Hematopoietic multipotent progenitor cell treated with erythropoietin and hydrocortisone succinate and interleukin-3 and kit ligand, for 4 days (in vitro differentiated cells): ENCODE measurements at places on chromosomes 12 and 14.

GRCh38 chr12:52531566-52532300, 11.5 kb upstream of the KRT5 start:
- DNase-seq = peak; percentile 9

- DNase-seq = no peak
Measured at GRCh38 chr14:52021957-52022600, 32.7 kb downstream of the RTRAF start.

- peak; percentile 39 for DNase-seq
Measured at GRCh38 chr12:87509237-87509820, 519.9 kb downstream of the C12orf50 start.

- no peak for DNase-seq
Measured at GRCh38 chr14:77148510-77149231, 7.1 kb upstream of the ZDHHC22 start.

DNA sequence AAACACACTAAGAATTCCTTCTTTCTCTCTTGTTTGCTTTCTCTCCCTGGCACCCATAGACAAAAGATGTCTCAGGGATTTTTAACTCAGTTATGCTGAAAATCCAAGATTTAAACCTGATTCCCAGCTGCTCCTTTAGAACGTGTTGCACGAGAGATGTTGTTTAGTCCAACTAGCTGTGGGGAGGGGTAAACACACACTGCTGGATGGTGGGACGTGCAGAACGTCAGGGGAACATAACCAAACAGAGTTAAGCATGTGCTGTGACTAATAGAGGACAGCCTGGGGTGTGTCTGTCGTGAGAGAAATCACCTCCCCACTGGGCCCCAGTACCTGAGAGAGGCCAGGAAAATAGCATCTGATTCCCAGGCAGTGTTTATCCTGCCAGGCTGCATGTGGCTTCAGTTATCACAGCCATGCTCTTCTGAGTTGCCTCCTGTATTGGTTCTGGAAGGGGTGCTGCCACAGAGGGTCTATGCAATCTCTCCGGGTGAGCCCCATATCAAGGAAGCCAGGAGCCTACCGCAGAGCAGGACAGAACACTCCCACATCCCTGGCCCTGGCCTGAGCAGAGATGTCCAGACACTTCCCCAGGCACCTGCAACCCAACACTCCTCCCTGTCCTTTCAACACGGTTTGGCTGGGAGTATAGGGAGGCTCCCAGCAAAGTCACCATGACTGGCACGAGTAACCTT, 112.7 kb upstream of the EGLN3 start:
- DNase-seq = no peak

- DNase-seq = peak; percentile 15
Measured at GRCh38 chr14:30756594-30756993, 117.8 kb upstream of the COCH start.
